ENCODE measurements at places on chromosomes 11 and 22. TPM values are rescaled to one million over a fixed set of nuclear protein-coding genes. Genes with fewer than 3 reads are reported as not detected.

- DNase-seq = no peak
Observed at GRCh38 chr11:9250139-9250582, 15.0 kb downstream of the DENND5A start.

GRCh38 chr22:44754998-44755397 is 2.6 kb downstream of the ARHGAP8 start:
- DNase-seq = no peak

- DNase-seq = no peak
Observed at GRCh38 chr11:80636999-80637398, 1196.2 kb upstream of the TENM4 start.

- no peak for DNase-seq
Observed at GRCh38 chr11:19929655-19930054, 217.0 kb downstream of the NAV2 start.

The OR52D1 gene
- not detected for polyA plus RNA-seq

The ANKK1 gene
- 0.92 TPM for polyA plus RNA-seq

The NLRP14 gene
- 0.07 TPM for polyA plus RNA-seq

The MLC1 gene
- polyA plus RNA-seq = 0.04 TPM
